ENCODE measurements at places on chromosomes 3 and 15.

- DNase-seq, result no peak
Measured at GRCh38 chr15:74127255-74127953, 3.0 kb upstream of the ISLR2 start.

GRCh38 chr3:191682961-191683360 lies 222.0 kb downstream of the PYDC2 start:
- DNase-seq, result no peak

GRCh38 chr3:64048631-64049061 lies 25.4 kb upstream of the PSMD6 start:
- no peak for DNase-seq

GRCh38 chr3:88767746-88768145 lies 339.7 kb upstream of the EPHA3 start:
- DNase-seq, result no peak

DNA sequence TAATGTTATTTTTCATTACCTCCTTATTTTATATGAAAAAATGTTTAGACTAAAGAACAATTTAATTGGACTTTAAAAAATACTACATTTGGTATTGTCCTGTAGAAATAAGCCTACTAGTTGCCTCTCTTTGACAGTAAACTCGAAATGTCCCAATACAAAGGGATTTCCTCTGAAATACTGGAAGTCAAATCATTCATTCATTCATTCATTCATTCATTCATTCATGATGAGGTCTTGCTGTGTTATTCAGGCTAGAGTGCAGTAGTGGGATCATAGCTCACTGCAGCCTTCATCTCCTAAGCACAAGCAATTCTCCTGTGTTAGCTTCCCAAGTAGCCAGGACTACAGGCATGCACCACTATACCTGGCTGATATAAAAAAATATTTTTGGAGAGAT lies 50.6 kb upstream of the PYGO1 start:
- no peak for DNase-seq
